ENCODE measurements at places on chromosomes 16 and 17. TPM values are rescaled to one million over a fixed set of nuclear protein-coding genes. Genes with fewer than 3 reads are reported as not detected.

DNA sequence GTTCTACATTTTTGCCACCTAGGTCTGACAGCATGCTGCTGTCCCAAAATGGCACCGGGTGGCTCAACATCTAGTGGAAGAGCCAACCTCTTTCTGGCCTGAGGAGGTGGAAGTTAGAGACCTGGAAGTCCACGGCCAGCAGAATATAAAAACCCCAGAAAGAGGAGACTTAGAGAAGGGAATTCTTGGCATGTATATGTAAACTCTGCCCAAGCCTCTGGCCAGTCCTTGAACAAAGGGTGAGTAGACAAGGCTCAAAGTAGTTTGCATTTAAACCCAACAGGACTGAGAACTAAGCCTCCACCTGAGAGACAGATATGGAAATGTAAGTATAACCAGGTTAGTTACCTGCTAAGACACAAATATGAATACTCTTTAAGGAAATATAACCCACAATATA lies 210.3 kb downstream of the GRIN2A start:
- no peak for DNase-seq

- no peak for DNase-seq
Observed at GRCh38 chr17:45905814-45906213, 11.5 kb downstream of the MAPT start.

Gene SMIM5
- total RNA-seq: 12.5 TPM

DNA sequence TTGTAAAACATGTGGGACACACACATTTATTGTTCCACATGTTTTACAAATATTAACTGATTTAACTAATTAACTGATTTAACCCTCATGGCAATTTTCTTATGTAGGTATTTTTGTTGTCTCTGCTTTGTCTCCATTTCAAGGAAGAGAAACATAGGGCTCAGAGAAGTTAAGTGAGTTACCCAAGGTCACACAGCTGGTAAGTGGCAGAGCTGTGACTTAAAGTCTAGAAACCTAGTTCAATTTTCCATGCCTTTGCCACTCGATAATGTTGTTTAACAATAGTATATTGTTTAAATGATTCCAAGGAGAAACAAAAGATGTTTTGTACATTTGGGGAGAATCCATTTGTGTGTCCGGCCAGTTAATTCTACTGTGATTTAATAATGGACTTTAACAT lies 284.1 kb upstream of the CDH5 start:
- no peak for DNase-seq

- no peak for DNase-seq
Observed at GRCh38 chr16:2243781-2244180, 7.5 kb downstream of the DNASE1L2 start.
